GM13976 (cell line): ENCODE measurements at places on chromosomes 1 and 21.
A peak's percentile ranks its signal among the peaks of the same experiment; 100 is the strongest.

GRCh38 chr21:43911015-43911934, 46.3 kb downstream of the AGPAT3 start:
- peak; percentile 17 for DNase-seq

DNA sequence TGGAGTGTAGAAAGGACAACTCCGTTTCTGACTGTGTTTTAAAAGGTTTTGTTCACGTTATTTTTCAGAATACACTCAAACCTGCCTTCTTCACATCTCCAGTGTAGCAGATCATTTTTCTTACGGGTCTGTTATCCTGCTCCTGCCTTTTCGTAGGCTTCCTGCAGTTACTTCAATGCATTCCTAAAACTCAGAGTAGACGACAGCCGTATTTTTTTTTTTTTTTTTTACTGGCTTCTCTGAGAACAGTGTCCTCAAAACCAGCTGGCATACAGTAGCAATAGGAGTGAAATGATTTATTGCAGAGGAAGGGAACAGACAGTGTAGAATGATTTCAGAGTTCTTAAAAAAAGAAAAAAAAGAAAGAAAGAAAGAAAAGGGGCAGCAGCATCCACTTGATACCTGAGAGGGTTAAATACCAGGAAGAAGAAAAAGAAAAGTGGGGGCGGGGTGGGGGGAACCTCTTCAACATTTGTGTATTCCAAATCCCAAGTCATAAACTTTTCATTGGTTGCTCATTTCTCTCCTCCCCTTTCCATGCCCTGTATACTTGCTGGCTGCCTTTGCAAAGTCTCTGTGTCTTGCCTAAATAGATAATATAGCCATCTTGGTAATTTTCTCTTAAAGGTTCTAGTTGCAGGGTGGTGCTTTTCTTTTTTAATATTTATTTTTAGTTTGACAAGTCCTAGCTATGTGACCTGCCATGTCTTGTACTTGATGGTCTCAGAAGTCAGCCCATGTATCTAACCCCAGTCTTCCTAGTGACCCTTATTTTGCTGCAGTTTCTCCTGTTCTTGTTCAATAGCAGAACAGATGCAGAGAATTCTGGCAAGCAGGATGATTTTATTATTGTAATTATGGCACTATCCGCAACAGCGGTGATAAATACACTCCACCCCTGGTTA, 2.8 kb downstream of the TGFB2 start:
- no peak for DNase-seq

- DNase-seq, result no peak
Measured at GRCh38 chr1:97105531-97105930, 383.9 kb downstream of the PTBP2 start.

GRCh38 chr1:226814751-226815537, 55.5 kb upstream of the PSEN2 start:
- no peak for DNase-seq

- DNase-seq, result peak; percentile 59
Measured at GRCh38 chr1:24949331-24949881, 19.3 kb upstream of the RUNX3 start.

GRCh38 chr1:96116731-96117130, 604.9 kb upstream of the PTBP2 start:
- DNase-seq, result no peak
